ENCODE measurements at places on chromosomes 2 and 18.

DNA sequence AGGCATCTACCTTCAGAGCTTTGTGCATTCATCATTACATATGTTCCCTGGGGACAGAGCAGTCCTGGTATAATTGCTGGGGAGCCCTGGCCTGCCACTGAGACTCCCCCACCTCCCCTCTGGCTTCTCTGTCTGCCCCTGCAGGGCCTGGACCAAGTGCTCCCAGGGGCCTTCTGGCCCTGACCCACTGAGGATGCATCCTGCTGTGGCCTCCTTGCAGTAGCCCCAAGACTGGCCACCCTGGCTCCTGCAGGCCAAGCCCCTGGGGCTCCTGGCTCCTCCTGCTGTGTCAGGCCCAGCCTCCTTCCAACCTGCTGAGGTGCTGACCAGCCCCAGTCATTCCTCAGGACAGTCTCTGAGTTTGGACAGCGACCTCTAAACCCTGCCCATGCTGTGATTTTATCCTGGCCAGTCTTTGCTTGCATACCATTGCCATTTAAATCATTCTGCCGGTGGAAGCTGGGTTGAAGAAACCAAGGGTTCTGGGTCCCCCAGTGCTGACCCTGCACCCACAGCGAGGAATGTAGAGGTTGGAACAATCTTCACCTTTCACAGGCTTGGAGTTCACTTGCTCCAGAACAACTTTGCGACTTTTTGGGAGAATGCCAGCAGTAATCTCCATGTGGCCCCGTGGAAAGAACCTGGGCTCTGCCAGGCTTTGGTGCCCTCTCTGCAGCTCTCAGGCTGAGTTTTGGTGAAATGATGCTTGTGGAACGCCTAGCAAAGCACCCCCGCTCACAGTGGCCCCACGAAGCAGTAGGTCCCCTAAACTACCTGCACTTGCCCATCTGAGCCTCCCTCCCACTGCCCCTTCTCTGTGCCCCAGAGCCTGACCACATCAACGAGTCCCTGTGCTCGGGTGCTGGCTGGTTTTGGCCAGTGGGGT, 167.3 kb upstream of the GLI2 start:
- DNase-seq: no peak

GRCh38 chr2:12046641-12047040, 300.2 kb downstream of the LPIN1 start:
- DNase-seq: no peak

DNA sequence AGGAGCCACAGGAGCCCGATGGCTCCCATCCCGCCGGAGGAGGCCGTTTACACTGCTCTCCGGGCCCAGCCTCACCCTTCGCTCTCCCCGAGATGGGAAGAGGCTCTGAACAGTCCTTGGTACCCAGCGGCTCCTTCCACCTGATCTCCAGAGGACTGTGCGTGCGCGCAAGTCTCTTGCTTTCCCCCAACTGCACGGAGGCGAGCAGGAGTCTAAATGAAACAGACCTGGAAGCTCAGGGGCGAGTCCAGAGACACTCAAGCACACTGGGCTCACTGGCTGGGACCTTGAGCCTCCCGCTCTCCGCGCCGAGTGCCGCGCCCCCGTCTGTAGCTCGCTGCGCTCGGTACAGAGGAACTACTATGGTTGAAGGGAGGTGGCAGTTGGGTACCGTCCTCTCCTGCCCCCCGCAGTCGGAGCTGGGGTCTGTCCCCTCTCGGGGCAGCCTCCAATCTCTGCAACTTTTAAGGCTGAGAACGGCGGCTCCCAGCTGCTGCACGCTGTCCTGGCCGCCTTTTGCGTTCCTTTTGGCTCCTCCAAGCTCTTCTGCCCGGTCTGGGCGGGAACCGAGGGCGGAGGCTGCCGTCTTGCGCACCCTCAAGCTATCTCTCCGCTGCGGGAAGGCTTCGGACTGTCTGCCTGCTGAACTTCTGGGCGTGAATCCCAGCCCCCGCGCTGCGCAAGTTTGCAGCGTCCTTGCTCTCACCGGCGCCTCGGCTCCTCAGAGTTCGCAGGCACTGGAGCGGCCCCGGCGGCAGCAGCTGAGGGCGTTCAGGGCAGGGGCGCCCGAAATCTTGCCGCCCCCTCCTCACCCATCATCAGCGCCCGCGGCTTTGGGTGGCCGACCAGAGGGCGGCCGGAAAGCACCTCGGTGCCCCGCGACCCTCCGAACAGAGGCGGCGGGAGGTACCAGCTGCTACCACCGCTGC, 491 bp downstream of the ALK start:
- no peak for DNase-seq

- no peak for DNase-seq
These were observed 27.5 kb downstream of the M1AP start for GRCh38 chr2:74620671-74621070.

DNA sequence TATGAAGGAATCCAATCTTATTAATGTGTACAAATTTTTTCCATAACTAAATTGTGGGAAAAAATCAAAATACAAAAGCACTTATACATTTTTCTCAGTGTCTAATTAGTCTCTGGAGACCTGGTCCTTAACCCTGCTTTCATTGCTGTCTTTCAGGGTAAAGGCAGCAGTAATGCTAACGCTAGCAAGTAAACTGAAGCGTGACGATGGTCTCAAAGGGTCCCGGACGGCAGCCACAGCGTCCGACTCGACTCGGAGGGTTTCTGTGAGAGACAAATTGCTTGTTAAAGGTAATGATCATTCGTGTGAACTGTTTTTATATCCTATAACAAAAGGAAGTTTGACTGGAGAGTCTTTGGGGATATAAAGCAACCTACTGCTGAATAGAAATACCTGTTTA, 6.1 kb downstream of the UBE2F start:
- no peak for DNase-seq

DNA sequence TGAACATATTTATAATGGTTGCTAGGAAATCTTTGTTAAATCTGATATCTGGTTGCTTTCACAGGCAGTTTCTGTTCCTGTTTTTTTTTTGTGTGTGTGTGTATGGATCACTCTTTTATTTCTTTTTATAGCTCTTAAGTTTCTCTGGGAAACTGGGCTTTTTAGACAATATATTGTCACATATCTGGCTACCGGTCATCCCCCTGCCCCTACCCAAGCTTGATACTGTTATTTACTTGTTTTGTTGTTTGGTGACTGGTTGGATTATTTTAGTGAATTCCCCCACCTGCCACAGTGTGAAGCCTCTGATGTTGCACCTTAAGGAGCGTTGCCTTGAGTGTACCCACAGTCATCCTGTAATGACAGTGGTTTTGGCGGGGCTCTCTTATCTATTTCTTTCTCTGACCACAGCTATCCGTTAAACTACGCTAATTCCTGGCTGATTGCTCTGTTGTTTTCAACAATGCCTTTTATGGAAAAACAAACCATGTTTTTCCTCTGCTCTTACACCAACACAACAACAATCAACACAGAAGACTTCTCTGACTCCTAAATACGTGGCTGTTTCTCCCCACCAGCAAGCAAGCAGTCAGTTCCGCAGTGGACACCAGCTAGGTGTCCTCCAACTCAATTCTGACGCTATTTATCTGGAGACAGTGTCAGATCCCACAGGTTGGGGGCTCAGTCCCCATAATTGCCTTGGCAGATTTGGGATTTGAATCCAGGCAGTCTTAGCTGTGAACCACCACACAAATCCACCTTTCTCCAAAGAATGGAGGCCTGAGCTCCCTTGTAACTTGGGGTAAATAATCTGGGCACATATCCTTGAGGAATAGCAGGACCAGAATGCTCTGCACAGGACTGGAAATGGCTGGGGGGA, 10.9 kb downstream of the GNLY start:
- DNase-seq: no peak

DNA sequence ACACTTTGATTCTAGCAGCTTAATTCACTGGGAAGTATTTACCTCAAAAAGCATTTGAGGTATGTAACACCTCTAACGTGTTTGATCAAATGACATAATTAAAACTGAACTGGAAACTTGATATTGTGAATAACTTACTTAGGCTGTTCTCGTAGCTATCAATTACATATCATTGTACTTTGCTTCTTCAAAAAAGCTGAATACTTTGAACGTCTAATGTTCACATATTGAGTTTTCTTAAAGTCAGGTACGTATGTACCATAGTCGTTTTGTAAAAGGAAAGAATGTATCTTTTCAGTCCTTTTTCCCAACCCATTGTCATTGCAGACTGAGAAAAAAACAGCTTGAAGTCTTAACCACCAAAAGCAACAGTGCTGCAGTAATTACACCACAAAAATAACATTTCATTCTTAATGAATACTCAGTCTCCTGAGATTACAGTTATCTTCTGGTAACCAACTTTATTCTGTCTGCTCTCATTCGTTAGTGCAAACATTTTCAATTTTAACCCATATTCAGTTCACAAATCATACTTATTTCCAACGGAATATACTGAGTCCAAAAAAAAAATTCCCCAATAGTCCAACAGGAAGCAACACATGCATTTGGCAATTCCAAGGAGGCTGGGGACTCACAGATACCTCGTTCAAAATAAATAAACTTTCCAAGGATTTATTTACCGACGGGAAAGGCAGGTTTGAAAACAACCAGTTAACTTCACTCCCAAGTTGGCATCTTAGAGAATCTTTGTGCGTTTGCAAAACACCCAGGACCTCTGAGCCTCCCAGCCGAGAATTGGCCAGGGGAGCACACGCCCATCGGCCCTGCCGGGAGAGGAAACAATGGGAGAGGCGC, 1.1 kb downstream of the CHN1 start:
- DNase-seq: no peak

- DNase-seq: no peak
These were observed 300.1 kb upstream of the RND3 start for GRCh38 chr2:150787353-150788093.

DNA sequence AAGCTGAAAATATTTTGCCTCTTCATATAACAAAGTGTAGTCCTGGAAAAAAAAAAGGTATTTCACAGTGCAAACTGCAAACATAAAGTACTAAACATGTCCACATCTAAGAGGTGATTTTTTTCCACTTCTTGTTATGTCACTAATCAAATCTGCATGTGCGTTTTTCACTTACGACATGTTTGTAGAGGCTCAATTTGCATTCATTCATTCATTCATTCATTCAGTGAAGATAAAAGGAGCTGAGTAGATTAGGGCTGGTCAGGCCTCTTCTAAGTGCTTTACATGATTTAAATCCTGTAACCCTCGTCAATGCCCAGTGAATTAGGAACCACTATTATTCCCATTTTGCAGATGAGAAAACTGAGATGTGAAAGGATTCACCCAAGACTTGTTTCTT, 88.5 kb downstream of the KCTD1 start:
- no peak for DNase-seq

- no peak for DNase-seq
These were observed 127.4 kb downstream of the PLCL1 start for GRCh38 chr2:197931661-197932312.

GRCh38 chr18:27665264-27665799, 480.2 kb upstream of the CHST9 start:
- no peak for DNase-seq

GRCh38 chr2:26542194-26542455, 64.2 kb upstream of the OTOF start:
- DNase-seq: no peak

- DNase-seq: peak; percentile 84
These were observed at the start of the genes ATRAID and SLC5A6 for GRCh38 chr2:27211943-27212625. ATRAID (plus strand) TSS chr2:27212041; CDS start chr2:27212369, 328 bp downstream. SLC5A6 (minus strand) TSS chr2:27212268; CDS start chr2:27207650, 4,618 bp downstream.

DNA sequence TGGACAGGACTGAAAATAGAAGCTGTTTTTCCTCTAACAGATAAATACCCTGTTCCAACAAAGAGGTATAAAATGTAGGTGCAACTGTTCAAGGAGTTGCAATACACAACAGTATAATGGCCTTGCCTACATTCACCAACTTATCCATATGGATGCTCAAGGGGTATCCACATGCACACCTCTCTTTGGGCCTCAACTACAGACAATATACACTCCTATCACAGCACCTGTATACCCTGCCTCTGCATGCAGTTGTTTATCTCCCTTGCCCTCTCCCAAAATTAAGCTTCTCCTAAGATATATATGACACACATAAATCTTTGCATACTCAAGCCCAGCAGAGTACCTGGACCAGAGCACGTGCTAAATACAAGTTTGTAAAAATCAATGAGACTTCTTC, 37.3 kb downstream of the DARS1 start:
- no peak for DNase-seq

DNA sequence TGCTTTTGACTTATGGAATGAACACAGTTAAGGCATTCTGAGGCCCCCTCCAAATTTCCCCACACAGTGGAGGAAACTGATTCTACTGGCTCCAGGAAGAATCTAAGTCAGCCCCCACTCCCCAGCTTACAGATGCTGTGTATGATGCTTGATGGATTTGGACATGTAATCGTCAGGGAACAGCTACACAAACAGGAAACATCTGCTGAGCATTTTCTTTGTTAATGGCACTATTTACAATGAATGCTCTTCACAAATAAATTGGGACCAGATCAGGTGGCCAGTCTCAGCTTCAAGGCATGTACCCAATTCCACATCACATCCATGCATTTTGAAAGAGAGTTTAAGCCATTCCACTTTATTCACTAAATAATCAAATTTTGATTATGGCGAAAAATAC, 562.3 kb downstream of the SOX11 start:
- no peak for DNase-seq

- no peak for DNase-seq
These were observed 37.7 kb downstream of the LHCGR start for GRCh38 chr2:48717846-48718245.

GRCh38 chr2:160224507-160224906, 24.4 kb upstream of the ITGB6 start:
- no peak for DNase-seq

DNA sequence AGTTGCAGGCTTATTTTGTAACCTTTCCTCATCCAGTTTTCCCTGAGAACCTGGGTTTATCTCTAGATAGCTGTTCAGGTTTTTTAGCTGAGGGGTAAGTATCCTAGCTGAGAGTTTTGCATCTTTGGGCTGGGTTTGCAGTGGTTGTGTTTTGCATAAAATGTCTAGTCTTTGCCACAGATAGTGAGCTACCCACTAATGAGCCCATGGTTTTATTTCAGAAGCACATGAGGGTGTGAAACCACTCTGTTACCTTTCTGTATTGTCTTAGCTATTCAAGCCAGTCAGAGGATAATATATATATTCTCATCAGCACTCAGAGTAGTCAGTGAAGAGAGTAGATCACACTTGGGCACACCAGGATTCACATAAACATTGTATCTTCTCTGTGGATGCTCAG, 24.6 kb upstream of the TXNDC2 start:
- DNase-seq: no peak

DNA sequence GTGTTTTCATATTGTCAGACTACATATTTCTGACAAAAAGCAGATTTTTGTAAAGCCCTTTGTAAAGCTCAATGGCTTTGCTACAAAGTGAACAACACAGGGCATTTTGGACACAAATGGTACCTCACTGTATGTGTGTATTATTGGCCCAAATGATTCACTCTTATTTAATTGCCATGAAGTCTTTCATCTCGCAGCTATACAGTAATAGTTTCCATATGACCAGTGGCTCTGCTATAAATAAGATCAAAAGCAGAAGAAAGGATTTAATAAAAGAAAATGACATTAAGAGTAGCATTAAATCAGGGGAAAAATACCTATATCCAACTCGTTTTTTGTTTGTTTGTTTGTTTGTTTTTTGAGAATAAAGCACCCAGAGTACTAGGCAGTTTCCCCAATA, 284.0 kb upstream of the CCDC68 start:
- no peak for DNase-seq
